RPMI8226 (cell line): ENCODE measurements at places on chromosomes 13 and 19.
A peak's percentile ranks its signal among the peaks of the same experiment; 100 is the strongest.

GRCh38 chr13:108086678-108087077 is 128.7 kb downstream of the LIG4 start:
- peak; percentile 6 for DNase-seq

GRCh38 chr19:4370418-4371041 is 27.2 kb downstream of the MPND start:
- DNase-seq = no peak

DNA sequence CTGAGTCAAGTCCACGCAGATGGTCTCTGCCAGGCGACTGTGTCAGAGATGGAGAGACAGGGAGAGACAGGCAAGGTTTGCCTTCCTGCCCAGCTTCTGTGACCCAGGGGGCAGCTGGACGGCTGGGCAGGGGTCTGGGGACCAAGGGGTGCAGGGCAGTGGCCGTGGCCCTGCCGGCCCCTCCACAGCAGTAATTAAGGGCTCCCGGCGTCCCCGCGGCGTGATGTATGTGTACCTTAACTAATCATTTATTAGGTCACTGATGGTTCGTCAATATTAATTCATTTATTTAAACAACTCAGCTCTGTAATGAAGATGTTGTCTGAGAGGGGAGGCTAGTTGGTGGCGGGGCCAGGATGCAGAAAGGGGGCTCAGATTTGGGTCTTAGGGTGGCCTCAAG is 28.6 kb upstream of the TCF3 start:
- no peak for DNase-seq

- no peak for DNase-seq
Observed at GRCh38 chr13:27665333-27665732, 43.6 kb downstream of the POLR1D start.

DNA sequence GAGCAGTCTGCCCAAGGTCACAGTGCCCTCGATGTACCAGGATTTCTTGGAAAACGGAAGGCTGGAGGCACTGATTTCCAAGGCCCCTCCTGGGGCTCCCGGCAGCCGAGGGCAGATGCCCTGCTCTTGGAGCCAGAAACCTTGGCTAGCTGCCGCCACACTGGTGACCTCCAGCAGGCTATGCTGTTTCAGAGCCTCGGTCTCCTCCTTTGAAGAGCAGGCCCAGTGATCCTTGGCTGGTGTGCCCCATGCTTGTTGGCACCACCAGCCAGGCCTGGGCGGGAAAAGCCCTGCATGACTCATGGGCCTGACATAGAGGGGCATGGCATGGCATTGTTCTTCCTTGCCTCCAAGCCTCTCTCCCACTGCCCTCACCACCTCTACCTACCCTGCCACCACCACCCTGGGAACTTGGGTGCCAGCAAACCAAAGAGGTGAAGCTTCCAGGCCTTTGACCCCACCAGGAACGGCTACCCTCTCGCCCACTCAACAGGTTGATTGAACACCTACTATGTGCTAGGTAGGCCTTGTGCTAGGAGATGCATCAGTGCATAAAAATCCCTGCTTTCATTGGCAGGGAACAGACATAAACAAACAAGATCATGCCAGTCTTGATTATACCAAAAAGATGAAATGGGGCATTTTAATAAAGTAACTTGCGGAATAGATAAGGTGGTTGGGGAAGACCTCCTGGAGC is 1.6 kb upstream of the CLEC11A start:
- peak; percentile 75 for DNase-seq

GRCh38 chr19:2533686-2534422 is 57.9 kb downstream of the GADD45B start:
- peak; percentile 1 for DNase-seq

DNA sequence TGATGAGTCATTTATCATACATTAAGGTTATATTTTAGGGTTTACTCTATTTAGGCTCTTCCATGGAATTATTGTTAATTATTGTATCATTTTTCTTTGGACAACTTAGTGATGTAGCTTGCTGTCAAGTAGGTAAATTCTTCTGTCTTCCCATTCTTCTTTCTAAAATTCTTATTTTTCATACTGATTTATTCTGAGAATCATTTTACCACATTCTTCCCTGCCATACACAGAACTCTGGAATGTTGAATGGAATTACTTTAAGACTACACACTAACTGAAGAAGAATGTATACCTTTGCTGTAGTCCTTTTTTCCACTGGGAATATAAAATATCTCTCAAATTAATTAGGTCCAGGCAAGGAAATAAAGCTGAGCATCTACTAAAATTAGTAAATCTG is 24.5 kb upstream of the SLC7A1 start:
- DNase-seq = no peak
